ENCODE measurements at places on chromosomes 1 and 21.
A peak's percentile ranks its signal among the peaks of the same experiment; 100 is the strongest.

- DNase-seq: no peak
Observed at GRCh38 chr1:223142269-223142668, 779 bp downstream of the TLR5 start.

DNA sequence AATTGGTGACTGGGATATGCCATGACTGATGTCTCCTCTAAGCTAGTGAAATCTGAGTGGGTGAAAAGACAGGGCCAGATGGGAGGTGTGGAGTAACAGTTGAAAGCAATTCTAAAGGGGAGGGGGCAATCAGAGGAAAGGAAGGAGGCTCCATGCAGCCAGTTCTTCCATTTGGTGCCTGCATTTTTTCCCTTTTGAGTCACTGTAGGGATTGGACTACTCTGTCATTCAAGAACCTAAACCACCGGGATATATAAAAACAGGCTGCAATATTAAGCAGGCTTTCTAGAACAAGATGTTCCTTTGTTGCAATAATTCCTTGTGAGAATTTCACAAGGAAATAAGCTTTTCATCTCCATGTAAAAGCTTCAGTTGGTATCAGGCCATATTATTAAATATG, 18.3 kb downstream of the CLIC6 start:
- DNase-seq: no peak

DNA sequence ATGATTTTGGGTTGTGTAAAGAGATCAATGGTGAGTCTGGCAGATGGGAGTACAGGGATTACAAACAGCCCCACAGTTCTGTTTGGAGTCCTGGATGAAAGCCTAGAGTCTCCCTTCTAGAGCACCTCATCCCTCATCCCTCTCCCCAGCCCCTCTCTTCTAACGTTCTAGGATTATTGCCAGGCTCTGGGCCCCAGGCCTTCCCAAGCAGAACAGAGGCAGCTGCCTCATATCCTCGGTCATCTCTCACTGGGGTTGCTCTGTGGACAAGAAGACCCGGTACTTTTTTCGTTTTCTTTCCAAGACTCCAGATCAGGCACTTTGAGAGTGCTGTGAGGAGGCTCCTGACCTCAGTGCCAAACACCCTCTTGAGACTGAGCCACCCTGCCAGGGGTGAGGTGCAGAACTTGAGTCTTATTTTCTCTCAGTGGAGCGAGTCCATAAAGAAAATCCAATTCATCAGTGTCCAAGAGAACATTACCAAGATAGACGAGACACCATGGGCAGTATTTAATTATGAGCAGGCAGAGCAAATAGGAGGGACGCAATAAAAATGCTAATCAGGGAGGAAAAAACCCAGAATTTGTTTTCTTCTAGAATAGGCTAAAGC, 17.1 kb upstream of the KCND3 start:
- no peak for DNase-seq

GRCh38 chr21:14900611-14901010, 164.2 kb downstream of the NRIP1 start:
- DNase-seq: peak; percentile 52

DNA sequence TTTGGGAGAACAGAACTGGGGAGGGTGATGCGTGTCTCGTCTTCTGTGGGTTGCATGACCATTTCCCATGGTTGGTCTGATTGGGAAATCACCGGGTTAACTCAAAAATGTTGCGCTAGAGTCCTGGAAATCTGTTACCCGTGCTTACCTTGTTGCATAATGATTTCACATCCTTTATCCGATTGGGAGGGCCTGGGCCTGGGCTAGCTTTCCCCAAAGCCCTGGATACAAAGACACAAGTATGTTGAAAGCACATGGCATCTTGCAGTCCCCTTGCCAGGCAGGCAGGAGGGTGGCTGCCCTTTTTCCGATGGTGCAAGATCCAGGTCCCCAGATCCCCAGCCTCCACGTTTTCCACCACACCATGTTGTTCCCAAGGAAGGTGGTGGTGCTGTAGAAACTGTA, 582 bp downstream of the TRPM2 start:
- no peak for DNase-seq

GRCh38 chr1:201445310-201445709, 23.7 kb downstream of the PHLDA3 start:
- no peak for DNase-seq

DNA sequence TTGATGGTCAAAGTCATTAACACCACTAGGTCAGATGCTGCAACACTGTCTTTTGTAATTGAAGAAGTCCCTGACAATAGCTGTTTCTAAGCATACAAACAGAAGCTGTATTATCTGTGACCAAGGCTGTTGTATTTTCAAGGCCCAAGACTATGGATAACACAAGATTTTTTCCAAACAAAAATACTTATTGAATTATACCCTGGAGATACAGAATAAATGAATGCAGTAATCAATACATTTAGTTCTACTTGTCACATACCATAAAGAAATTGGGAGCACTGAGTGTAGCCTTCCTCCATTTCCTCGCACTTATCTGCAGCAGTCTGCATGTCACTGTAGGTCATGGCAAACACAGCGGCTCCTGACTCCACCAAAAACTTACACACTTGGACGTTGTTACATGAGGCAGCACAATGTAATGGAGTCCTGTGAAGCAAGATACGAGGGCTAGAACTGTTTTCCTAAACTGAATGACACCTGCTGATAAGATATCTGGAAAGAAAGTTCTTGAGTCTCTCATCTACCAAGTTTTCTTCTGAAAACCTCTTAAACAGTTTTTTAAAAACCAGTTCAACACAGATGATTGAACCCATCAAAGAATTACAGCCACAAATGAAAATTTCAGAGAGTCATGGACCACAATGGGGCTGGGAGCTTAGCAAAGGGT, 56.9 kb downstream of the TP53BP2 start:
- DNase-seq: no peak

DNA sequence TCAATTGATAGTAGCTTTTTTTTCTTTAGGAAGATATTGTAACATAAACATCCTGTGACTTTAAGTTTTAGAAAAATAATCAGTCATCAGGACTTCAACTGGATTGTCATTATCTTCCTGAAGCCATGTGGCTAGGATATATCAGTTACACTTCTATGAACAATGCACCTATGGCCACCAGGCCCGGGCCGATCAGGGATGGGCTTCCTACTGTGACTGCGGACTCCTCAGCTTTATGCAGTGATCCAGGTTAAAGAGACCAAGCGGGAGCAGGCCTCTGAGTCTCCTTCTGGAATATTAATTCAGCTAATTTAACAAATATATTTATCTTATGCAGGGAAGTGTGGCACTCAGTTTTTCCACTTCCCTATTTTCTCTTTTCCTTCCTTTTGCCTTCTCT, 200.6 kb downstream of the ADGRL2 start:
- no peak for DNase-seq

GRCh38 chr1:32393136-32393535, 1.1 kb downstream of the BSDC1 start:
- DNase-seq: peak; percentile 16

DNA sequence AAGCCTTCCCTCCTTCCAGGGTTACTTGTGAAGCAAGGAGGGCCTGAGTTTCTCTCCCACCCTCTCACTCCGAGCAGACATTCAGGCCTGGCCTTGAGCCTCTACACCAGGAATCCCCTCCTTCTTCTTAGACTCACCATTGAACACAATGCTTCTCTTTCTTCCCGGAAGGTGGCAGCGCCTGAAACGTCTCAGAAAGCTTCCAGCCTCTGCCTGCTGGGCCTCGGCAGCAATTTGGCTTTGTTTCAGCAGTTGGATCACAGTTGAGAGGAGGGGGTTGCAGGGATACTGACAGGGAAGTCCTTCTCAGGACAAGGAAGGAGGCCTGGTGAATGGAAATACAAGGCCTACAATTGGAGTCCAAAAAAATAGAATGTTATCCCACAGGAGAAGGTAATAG, 6.3 kb downstream of the CLDN8 start:
- DNase-seq: no peak

GRCh38 chr1:182768963-182769362, 20.6 kb upstream of the NPL start:
- DNase-seq: no peak

- DNase-seq: peak; percentile 53
Observed at GRCh38 chr1:180168786-180169639, 14.3 kb downstream of the QSOX1 start.

- no peak for DNase-seq
Observed at GRCh38 chr1:202709276-202710041, 795 bp downstream of the SYT2 start.

- peak; percentile 57 for DNase-seq
Observed at GRCh38 chr1:30929135-30929889, 20.8 kb upstream of the SDC3 start.

DNA sequence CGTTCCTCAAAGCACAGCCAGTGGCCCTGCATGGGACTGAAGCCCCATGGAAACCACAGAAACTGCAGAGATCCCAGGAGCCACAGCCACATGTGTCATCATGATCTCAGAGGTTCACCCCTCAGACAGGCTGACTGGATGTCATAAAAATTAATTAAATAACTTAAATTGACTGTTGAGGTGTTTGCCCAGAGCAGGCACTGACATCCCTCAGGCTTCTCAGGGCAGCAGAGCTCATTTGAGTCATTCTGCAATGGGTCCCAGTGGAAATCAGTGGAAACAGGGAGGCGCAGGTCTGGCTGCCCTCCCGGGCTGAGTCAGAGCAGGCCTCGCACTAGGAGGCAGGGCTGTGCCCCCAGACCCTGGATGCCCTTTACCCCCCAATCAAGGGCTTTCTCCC, 135.1 kb downstream of the CDC7 start:
- DNase-seq: peak; percentile 29

- DNase-seq: no peak
Observed at GRCh38 chr1:44592208-44593145, 81.8 kb downstream of the TMEM53 start.

GRCh38 chr1:85461216-85461918, 3.6 kb downstream of the DDAH1 start:
- DNase-seq: peak; percentile 58

- no peak for DNase-seq
Observed at GRCh38 chr1:80624682-80625081, 1176.1 kb upstream of the ADGRL2 start.

- DNase-seq: peak; percentile 36
Observed at GRCh38 chr1:46508757-46509156, 19.1 kb downstream of the DMBX1 start.

- DNase-seq: no peak
Observed at GRCh38 chr1:176648556-176648955, 185.6 kb downstream of the PAPPA2 start.

DNA sequence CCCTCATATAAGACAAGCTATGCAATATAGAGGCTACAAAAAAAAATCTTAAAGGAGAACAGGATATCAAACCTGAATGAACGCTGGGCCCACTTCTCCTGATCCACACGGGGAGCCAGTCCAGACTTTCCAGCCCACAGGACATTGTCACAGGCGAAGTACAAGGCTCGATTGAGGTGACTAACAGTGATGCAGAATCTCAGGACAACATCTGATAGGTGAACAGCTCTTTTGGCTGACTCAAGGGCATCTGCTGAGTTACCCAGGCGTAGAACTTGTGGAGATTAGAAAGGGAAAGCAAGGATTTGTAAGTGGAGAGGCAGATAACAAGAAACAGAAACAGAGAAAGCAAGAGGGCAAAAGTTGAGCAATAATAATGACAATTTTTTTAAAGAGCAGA, 1.8 kb downstream of the PEX11B start:
- no peak for DNase-seq

DNA sequence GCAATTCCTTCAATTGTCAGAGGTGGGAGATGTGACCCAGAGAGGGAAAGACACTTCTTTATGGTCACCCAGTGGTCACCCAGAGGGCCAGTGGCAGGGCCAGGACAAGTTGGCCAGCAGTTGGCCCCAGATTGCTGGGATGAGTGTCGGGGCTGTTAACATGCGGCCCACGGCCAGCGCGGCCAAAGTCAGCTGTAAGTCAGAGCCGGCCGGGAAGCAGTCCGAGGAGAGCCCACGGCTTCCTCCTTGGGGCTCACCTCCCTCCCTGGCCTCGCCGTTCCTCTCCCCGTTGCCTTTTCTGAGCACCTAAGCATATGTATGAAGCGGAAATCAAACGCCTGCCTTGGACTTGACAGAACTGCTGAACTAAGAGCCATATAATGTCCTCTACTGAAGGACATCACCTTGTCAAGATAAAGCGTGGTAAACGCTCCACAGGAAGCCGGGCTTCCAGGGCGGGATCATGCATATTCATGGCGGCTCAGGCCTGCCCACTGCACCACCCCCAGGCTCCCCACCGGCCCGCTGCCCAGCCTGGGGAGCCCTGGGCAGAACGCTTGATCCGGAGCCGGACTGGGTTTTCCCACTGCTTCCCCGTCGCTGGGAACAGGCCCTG, 245.4 kb upstream of the POU3F1 start:
- DNase-seq: no peak

DNA sequence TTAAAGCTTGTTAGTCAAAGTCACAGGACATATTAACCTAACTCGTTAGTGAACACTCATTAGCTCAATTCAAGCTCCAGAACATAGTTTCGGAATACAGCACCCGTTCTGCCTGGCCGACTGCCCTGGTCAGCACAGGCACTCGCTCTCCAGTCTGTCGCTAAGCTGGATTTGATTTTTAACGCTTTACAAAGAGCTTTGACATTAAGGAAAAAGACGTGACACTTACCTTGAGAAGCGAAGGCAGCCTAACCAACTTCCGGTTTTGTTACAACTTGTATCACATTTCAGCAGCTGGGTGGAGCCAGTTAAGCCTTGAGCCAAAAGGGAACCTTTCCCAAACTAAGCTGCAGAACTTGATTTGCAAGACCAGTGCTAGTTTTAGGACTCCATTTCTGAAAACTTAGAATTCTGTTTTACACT, at the start of gene FRRS1:
Gene FRRS1, minus strand, starts transcription at position 258 of the 423 bp plus-strand sequence. CDS start 17,867 bp downstream, outside the sequence.
- peak; percentile 63 for DNase-seq

DNA sequence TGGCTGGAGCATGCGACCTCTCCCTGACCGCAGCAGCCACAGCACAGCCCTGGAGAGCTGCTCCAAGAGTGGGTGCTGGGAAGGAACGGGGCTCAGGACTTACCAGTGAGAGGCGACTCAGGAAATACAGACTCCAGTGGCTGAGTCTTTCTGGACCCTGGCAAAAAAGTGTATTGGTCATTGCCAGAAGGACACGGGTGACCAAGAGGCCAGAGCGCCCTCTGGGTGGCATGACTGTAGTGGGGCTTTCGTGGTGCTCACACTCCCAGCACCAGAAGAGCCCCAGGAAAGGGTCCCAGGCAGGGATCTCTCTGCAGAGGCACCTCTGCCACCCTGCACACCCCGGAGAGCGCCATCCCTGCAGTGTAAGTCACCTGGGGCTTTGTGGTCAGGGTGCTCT, 8.9 kb upstream of the PRDM16 start:
- DNase-seq: no peak

- DNase-seq: no peak
Observed at GRCh38 chr1:164983023-164983650, 373.4 kb downstream of the LMX1A start.

- DNase-seq: no peak
Observed at GRCh38 chr21:15558884-15559283, 170.9 kb upstream of the USP25 start.

Measured in EH (cell line).